Stimulated activated naive CD4-positive, alpha-beta T cell (primary cell): ENCODE measurements at places on chromosomes 12 and 14.

DNA sequence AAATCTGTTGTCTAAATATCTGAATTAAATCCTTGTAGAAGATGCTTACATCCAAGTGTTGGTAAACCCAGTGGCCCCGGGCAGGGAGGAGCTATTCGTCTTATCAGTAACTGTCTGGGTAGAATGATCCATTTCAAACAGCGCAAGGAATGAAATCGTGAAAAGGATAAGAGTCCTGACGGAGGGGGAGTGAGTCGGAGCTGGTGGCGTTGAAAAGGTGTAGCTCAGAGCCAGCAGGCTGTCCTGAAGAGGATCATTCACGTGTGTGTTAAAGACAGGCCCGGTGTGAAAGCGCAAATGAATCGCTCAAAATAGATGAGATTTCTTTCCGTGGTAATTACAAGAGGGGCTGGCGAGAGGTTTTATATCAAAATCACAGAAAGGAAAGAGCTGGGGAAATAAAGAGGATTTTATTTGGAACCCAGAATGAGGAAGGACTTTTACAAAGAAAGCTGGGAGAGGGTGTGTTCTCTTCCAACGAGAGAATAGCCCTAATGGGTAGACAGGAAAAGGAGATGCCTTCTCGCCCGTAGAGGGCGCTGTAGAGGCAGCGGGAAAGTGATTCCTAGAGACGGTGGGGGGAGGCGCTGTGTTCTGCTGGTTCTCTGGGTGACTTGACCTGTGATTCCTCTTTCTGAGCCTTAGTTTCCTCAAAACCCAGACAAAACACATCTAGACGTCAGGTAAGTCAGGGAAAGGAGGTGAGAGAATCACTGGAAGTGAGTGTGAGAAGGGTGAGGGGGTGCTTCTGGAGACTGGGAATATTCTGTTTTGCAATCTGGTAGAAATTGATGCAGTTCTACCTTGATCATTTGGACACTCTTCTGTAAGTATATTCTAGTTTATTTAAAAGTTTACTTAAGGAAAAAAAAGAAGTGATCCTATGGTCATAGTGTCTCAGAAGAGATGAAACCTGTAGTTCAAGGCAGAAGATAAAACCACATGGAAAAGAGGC is 39.3 kb downstream of the SRRM4 start:
- DNase-seq: no peak

- DNase-seq: peak; percentile 39
Measured at GRCh38 chr14:89973234-89973823, 17.6 kb downstream of the TDP1 start.

- DNase-seq: no peak
Measured at GRCh38 chr14:36797634-36798033, 136.0 kb downstream of the PAX9 start.

GRCh38 chr12:123571343-123571813 is 13.0 kb upstream of the TMED2 start:
- DNase-seq: no peak

GRCh38 chr14:53325176-53325806 is 172.2 kb upstream of the DDHD1 start:
- DNase-seq: no peak

GRCh38 chr14:68018598-68018997 is 199.0 kb downstream of the RAD51B start:
- no peak for DNase-seq

GRCh38 chr12:12714276-12715021 is 2.7 kb upstream of the CDKN1B start:
- DNase-seq: peak; percentile 80

DNA sequence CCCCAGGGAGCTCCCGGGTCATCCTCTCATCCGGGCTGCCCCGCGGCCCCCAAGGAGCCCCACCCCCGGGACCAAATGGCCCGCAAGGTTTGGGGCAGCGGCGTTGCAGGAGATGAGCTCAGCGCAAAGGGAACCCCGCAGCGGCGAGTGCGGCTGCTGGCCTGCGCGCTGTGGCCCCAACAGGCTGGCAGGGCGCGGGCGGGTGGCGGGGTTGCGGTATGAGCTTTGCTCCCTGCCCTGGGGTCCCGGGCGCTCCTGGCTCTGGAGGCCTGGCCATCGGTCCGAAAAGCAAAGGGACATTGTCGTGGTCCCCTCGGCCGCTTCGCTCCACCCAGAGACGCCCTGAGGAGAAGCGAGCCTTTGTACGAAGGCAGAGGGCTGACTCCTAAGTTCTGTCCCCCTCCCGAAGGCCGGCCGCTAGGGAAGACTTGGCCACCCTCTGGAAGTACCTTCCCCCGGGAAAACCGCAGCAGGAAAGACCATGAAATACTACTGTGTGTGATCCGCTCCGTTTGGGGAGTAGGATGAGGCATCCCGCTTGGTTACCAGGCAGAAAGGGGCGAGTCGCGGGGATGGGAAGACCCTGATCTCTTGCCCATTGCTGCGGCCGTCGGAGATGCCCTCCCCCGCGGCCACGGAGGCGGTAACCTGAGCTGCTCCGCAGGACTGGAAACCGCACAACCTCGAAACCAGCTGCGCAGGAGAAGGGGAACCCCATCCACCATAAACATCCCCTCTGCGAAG is 620 bp upstream of the NID2 start:
- no peak for DNase-seq

DNA sequence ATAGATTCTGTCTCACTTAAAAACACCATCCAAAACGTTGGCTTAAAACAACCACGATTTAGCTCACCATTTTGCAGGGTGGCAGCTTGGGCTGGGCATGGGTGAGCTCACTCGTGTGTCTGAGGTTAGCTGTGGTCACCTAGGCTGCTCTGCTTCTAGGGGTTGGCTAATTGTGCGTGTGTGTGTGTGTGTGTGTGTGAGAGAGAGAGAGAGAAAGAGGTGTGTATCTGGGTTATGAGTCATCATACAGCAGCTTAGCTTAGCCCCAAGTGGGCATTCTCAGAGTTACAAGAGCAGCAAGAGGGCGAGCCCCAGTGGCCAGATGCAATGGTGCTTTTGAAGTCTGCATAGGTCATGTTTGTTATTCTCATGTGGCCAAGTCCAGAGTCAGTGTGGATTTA is 6.0 kb downstream of the FBXW8 start:
- no peak for DNase-seq

DNA sequence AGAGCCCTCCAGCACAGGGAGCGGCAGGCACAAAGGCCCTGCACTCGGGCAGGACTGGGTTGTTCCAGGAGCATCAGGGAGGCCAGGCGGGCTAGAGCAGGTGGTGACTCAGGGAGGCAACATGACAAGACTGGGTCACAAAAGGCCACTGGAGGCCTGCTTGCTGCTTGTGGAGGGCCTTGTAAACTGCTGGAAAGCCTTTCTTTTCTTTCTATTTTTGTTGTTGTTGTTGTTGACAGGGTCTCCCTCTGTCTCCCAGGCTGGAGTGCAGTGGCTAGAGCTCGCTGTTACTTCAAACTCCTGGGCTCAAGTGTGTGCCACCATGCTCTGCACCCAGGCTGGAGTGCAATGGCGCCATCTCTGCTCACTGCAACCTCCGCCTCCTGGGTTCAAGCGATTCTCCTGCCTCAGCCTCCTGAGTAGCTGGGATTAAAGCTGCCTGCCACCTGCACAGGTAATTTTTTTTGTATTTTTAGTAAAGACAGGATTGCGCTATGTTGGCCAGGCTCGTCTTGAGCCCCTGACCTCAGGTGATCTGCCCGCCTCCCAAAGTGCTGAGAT is 11.8 kb upstream of the RCOR1 start:
- DNase-seq: no peak
